Mesothelial cell of epicardium (in vitro differentiated cells): ENCODE measurements at places on chromosomes 5 and 9.

DNA sequence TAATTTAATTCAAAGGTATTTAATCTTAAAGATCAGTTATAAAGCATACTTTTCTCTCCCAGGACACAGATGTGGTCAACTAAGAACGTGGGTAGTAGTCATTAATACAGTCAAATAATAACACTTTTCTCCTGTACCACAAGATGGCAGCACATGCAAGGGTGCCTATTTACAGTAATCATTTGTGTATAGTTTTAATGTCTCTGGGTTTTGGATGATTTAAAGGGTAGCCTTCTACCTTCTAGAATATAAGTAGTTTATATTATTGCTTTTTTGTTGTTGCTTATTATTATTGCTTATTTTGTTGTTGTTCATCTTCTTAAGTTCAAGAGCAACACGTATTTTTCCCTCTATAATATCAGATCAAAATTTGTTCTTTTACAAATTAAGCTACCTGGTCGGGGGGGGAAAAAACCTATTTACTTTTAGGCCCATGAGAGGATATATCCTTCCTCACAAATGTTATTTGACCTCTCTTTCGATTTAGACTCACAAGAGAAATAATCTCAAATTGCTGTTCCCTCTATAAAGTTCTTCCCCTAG is 59.6 kb upstream of the SLC27A6 start:
- no peaks in the 10 kb centered on the region for H3K27me3 ChIP-seq
- H3K36me3 ChIP-seq: no peaks in the 10 kb centered on the region
- no peak overlapping the region for H3K4me3 ChIP-seq
- H3K4me1 ChIP-seq: peaks cover 5% of the 10 kb centered on the region
- H3K27ac ChIP-seq: no peak overlapping the region

GRCh38 chr9:86516564-86516963 is 162.4 kb upstream of the TUT7 start:
- DNase-seq: no peak
- H3K4me3 ChIP-seq: no peak overlapping the region
- H3K27ac ChIP-seq: no peak overlapping the region
- no peaks in the 10 kb centered on the region for H3K36me3 ChIP-seq
- peaks cover 62% of the 10 kb centered on the region for H3K27me3 ChIP-seq

GRCh38 chr9:77575785-77576184 is 72.3 kb downstream of the GNA14 start:
- H3K4me3 ChIP-seq: no peak overlapping the region
- H3K36me3 ChIP-seq: no peaks in the 10 kb centered on the region

GRCh38 chr5:31359839-31360238 is 166.4 kb downstream of the CDH6 start:
- peaks cover 18% of the 10 kb centered on the region for H3K4me1 ChIP-seq
- no peak overlapping the region for H3K27ac ChIP-seq
- DNase-seq: no peak
- H3K36me3 ChIP-seq: no peaks in the 10 kb centered on the region
- H3K27me3 ChIP-seq: no peaks in the 10 kb centered on the region

GRCh38 chr5:145347026-145347616 is 488.0 kb downstream of the PRELID2 start:
- H3K4me3 ChIP-seq: no peak overlapping the region
- H3K36me3 ChIP-seq: no peaks in the 10 kb centered on the region
- peaks cover 5% of the 10 kb centered on the region for H3K4me1 ChIP-seq
- no peak for DNase-seq
- no peak overlapping the region for H3K27ac ChIP-seq
- H3K27me3 ChIP-seq: no peaks in the 10 kb centered on the region

- peaks cover 32% of the 10 kb centered on the region for H3K4me1 ChIP-seq
- H3K27ac ChIP-seq: peak overlapping the region; percentile 51
- H3K4me3 ChIP-seq: no peak overlapping the region
- no peaks in the 10 kb centered on the region for H3K36me3 ChIP-seq
- no peaks in the 10 kb centered on the region for H3K27me3 ChIP-seq
These were observed 27.8 kb upstream of the CEP120 start for GRCh38 chr5:123451047-123451446.

DNA sequence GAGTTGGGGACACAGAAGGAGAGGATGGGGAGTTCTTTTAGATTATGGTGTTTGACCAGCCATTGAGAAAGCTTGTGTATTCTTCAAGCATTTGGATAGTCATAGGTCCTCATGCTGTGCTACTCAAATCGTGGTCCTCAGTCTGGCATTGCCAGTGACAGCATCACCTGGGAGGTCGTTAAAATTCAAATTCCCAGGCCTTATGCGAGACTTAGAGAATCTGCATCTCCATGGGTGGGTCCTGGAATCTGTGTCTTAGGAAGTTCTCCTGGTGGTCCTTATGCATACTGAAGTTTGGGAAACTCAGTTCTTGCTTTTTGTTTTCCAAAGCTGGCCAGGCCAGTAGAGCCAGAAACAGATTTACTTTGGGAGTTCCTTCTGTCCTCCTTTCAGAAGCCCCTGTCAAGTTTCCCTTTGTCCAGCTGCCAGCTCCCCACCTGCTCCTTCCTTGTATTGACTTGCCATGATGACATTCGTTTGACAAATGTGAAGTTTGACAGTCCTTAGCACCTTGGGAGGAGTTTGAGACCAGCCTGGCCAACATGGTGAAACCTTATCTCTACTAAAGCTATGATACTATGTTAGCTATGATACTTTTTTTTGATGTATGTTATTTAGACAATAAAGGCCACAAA is 95.6 kb downstream of the PALM2AKAP2 start:
- H3K4me1 ChIP-seq: no peaks in the 10 kb centered on the region
- H3K4me3 ChIP-seq: no peak overlapping the region
- H3K36me3 ChIP-seq: peaks cover 10% of the 10 kb centered on the region
- H3K27ac ChIP-seq: no peak overlapping the region
- H3K27me3 ChIP-seq: no peaks in the 10 kb centered on the region
- DNase-seq: no peak

- peaks cover 11% of the 10 kb centered on the region for H3K27me3 ChIP-seq
- H3K4me1 ChIP-seq: no peaks in the 10 kb centered on the region
- no peaks in the 10 kb centered on the region for H3K36me3 ChIP-seq
- no peak for DNase-seq
- no peak overlapping the region for H3K4me3 ChIP-seq
- H3K27ac ChIP-seq: no peak overlapping the region
These were observed 254.6 kb downstream of the MTRR start for GRCh38 chr5:8123559-8123958.
